T-helper 9 cell (primary cell): ENCODE measurements at places on chromosomes 2 and 18.

- no peak for DNase-seq
Measured at GRCh38 chr18:32461709-32462272, 8.9 kb downstream of the GAREM1 start.

- no peak for DNase-seq
Measured at GRCh38 chr2:188414411-188414810, 122.7 kb downstream of the GULP1 start.

DNA sequence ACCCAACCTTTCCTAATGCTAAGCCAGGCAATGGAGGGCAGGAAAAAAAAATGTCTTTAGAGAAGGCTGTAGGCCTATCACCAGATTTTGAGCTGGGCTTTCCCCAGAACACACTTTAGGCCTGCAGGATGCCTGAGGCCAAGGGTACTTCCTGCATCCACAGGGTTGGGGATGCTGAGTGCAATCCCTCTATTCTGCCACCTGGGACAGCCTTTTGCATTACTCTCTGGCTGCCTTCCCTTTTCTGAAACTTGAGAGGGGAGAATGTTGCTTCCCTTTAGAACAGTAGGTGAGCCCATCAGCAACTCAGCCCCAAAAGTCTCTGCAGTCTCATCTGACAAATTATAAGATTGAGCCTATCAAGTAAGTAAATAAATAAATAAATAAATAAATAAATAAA, 195.2 kb downstream of the SLC8A1 start:
- no peak for DNase-seq

DNA sequence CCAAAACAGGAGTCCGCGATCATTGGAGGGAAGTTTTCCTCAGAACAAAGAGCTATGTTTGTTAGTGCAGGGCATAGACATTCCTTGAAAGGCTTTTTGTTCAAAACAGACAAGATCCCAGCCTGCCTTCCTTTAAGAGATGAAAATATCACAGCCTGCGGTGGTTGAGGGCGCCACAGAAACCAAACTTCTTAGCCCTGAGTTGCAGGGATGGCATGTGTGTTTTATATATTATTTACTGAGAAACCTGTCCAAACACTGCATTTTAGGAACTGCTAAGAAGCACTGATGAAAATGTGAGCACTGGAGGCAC, 57.5 kb upstream of the TMEM178A start:
- no peak for DNase-seq

DNA sequence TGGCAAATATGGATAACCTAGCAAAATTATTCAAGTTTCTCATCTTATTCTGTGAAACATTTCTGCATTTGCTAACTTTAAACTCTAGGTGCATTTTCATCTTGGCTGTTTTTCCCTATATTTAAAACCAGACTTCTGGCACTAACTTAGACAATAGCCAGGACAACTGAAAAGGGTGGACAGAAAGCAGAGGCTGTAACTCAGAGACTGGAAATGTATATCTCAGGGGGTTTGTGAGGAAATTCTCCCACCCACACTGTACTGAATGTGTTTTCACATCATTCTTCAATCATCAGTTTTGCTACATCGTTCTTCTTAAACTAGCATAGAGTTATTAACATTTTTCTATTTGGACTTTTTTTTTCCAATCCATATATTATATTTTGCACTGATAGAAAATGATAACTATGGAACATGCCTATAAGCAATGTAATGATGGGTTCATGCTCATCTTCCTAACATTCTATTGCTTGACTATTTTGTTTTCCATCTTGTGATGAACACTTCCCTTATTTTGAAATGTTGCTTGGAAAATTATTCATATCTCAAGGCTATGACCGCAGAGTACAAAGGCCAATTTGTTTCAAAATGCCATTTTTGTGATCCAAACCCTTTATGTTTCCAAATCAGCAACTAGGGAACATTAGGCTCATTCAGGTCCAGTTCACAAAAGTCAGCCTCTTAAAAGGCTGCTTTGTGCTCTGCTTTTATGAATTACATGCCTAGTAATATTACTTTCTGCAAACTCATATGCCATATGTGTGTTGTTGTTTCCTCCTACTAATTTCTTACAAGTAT, 125.8 kb upstream of the CDH19 start:
- no peak for DNase-seq

GRCh38 chr2:72619626-72620025, 206.2 kb downstream of the EXOC6B start:
- no peak for DNase-seq

DNA sequence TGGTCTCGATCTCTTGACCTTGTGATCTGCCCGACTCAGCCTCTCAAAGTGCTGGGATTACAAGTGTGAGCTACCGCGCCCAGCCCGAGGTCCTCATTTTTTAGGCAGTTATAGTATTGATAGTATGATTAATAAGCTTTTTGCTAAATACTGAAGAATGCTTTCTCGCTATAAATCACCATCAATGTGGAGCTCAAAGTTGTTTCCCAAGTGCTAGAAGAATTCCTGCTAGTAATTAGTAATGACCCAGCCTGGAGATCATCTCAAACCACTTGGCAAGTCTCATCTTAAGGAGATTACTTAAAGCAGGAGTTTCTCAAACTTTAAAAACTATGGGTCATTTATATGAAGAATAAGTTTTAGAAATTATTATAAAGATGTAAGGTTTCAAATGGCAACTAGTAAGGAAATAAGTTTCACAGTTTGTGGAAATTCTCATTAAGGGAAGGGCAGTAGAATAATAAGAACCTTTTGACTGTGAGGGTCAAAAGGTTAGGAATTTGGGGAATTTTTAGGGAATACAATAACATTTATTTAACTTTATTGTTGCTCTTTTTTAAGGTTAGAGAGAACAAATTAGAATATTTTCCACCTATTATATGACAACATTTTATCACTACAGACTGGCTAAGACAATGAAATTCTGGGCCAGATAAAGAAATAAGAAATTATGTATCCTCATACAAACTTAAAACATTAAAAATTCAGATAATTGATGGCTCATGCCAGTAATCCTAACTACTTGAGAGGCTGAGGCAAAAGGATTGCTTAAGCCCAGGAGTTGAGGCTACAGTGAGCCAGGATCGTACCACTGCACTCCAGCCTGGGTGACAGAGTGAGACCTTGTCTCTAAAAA, 148.6 kb upstream of the MAP3K20 start:
- no peak for DNase-seq
